CD8-positive, alpha-beta T cell (primary cell): ENCODE measurements at places on chromosomes 11 and 22.
A peak's percentile ranks its signal among the peaks of the same experiment; 100 is the strongest.

DNA sequence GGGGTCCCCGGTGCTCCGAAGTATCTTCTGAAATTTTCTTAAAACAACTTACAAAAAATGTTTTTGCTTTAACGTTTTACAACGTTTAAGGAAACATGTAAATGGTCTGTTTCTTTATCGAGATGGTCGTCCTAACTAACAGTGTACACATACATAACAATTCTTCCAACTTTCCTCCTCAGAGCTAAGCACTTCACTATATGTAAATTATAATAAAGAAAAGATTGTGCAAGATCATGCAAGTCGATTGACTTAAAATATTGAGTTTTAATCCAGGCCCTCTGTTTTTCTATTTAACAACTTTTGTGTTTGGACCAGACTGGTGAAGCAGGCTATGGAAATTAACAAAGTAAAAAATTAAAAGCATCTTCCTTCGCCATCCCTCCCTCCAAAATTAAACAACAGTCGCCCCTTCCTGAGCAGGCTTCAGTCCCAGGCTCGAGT lies 4.9 kb downstream of the ALX4 start:
- no peak for DNase-seq

- DNase-seq = no peak
These were observed 3.9 kb upstream of the SCN2B start for GRCh38 chr11:118180300-118180703.

GRCh38 chr11:64086258-64087123 lies 50.8 kb downstream of the FLRT1 start:
- no peak for DNase-seq

DNA sequence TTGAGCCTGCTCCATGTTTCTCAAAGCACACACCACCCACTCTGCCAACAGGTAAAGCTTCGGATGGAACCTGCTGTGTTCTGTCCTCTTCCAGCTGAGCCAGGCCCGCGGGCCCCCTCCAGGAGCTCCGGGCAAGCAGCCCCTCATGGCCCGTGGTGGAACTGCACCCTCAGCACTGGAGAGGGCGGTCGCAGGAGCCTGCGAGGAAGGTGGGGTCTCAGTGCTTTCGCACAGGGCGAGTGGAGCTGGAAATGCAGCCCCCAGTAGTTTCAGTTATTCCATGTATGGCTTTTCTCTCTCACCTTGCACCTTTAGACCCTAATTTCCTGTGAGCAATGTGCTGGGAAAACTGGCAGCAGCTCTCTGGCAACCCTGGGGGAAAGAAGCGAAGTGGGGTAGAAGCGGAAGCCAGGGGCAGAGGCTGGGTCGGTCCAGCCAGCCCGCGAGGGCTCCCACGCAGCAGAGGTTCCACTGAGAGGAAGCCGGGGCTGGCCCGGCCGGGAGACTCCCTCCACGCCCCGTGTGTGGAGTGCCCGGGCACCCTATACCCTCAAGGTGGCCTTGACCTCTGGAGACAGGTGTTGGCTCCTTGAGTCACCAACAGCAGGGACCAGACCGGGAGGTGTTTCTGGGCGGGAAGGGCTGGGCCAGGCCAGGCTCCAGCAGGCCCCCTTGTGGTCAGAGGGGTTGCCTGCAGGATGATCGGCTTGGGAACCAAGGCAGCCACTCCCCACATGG lies 119.9 kb upstream of the TMEM45B start:
- DNase-seq = peak; percentile 58

- peak; percentile 37 for DNase-seq
These were observed 81.0 kb downstream of the ETS1 start for GRCh38 chr11:128506356-128506755.

DNA sequence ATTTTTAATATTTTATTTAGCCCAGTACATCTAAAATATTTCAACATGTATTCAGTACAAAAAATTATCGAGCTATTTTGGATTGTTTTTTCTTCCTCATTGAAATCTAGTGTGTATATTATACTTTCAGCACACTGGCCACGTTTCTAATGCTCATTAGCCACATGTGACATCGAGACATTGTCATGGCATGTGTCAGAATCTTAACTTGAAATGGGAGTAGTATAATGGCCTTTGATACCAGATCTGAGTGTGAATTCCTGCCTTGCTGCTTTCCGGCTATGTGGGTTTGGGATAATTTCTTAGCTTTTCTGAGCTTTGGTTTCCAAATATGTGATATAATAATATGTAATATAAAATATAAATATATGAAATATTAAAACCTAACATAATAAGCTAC lies 54.3 kb downstream of the BCL2L13 start:
- no peak for DNase-seq

- no peak for DNase-seq
These were observed 64.6 kb downstream of the CDKN1C start for GRCh38 chr11:2820976-2821375.

GRCh38 chr11:126949066-126949891 lies 51.3 kb downstream of the KIRREL3 start:
- DNase-seq = no peak

- no peak for DNase-seq
These were observed 37.8 kb downstream of the SCN3B start for GRCh38 chr11:123616505-123617198.

DNA sequence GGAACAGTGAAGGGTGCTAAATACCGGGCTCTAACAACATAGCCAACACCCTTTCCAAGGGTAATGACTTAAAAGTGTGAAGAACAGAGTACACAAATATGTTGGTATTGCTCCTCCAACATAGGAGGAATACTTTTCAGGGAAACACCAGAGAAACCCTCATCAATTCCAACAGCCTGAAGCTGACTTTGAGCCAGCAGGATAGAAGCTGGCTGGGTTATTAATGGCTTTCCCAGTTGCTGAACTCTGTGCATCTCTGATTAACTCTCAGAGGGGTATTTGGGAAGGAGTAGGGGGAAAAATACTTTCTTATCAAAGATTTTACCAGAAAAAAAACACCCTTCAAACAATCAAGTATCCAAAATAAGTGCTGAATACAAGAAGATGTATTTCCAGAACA lies 95.6 kb downstream of the AMBRA1 start:
- no peak for DNase-seq

- DNase-seq = no peak
These were observed 7.6 kb downstream of the VPS26B start for GRCh38 chr11:134231958-134232659.

DNA sequence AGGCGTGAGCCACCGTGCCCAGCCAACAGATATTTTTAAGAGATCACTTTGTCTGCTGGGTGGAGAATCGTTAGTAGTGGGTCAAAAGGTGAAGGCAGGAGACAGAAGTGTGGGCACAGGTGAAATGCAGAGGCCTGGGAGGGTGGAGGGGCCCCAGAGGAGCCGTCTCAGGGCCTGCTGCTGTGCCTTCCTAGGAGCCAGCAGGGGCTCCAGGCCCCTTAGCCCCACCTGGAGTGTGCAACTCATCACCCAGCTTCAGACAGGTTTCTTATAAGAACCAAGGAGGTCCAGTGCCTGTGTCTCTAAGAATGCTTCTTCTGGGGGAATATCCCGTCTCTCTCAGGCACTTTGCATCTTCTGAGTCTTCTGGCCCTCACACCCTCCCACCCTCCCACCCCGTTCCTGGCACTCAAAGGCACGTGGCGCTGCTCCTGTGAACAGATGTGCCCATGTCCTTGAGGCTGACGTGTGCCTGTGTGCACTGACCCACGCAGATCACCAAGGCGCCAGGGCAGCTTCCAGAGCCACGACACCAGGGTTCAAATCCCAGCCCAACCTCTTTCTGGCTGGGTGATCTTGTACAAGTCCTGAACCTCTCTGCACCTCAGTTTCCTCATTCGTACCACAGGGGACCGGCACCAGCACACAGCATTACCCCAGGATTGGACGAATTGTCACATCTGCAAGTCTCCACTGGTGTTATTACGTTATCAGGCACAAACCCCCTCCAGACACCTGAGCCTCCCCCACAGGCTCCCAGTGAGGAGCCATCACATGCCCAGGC lies 3.4 kb downstream of the ARSA start:
- no peak for DNase-seq

DNA sequence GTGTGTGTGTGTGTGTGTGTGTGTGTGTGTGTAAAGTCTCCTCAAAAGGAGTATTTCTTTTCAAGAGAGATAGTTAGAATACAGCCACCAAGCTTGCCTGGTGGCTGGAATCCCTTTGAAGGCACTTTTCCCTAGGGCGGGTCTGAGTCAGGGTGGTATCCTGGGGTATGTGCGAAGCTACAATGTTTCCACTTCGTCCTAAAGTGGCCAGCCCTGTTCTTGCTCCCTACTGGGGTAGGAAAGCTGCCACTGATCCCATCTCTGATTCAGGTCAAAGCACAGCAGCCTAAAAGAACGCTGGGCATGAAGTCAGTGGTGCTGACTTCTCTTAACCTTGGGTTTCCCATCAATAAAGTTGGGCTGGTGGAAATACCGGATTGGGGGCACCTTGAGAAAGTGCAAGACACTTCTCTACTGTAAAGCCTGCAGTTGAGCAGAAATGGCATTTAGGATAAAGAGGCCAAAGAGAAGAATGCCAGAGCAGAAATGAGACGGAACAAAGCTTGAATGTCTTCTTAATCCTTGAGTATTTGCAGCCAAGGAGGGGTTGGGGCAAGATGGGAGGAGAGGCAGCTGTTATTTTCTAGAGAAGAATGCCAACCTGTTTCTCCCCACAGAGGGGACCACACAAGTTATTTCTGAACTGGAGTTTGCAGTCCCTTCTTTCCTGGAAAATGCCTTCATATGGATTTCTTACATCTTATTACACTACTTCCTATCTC lies 35.3 kb downstream of the ZNRF3 start:
- DNase-seq = no peak

DNA sequence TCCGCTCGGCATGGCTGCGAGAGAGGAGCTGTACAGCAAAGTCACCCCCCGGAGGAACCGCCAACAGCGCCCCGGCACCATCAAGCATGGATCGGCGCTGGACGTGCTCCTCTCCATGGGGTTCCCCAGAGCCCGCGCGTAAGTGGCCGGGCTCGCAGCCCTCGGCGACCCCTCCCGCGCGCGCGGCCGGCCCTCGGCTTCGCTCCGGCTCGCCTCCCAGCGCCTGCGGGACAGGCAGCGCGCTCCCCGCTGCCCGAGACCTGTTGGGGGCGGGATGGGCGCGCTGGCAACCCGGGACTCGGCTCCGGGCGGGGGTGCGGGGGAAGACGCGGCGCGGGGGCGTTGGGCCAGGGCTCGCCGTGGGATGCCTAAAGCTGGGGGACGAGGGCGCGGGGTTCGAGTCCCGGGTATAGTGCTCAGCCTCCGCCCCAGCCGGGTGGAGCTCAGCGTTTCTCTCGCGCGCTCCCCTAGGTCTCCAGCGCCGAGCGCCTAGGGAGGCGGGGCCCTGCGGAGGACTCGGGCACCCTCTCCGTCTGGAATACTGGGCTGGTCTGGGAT lies 630 bp downstream of the UBASH3B start:
- DNase-seq = peak; percentile 49

DNA sequence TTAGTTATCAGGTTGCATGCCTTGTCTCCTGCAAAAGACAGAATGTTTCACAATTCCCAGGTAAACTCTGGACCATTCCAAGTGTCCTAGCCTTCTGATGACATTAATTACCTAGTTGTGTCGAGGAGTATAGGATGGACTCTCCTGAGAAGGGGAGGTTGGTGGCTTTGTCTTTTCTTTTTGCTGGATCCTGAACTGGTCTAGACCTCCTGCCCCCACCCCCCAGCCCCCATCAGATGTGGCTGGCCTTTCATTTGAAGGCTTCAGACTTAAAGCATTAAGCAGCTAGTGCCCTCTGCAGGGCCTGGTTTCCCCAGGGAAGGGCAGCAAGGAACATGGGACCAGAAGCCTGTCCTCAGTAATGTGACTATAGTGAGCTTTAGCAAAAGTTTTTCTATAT lies 9.7 kb downstream of the MCAM start:
- no peak for DNase-seq

- DNase-seq = no peak
These were observed 91.4 kb upstream of the APOA1 start for GRCh38 chr11:116928845-116929244.

GRCh38 chr11:15145615-15146014 lies 30.9 kb downstream of the INSC start:
- no peak for DNase-seq

DNA sequence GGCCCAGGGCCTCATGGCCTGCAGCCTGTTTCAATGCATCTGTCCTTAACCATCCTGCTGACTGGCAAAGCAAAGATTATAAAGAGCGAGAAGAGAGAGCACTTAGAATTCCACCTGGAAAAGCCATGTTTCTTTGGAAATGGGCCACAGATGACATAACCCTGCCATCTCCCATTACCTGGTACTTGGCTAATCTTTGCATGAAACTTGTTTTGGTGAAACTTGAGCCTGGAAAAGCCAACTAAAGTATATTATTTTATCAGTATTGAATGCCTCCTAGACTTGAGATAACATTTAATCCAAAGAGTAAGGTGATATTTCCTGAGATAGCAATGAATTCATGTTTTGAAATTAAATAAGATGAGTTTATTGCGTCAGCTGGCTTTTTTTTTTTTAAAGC lies 72.6 kb downstream of the NAV2 start:
- DNase-seq = no peak

GRCh38 chr11:40054631-40055030 lies 1404.8 kb downstream of the LRRC4C start:
- no peak for DNase-seq

GRCh38 chr11:78038697-78039313 lies 15.7 kb upstream of the KCTD14 start:
- no peak for DNase-seq

- no peak for DNase-seq
These were observed 249.1 kb downstream of the CTTN start for GRCh38 chr11:70647188-70648166.

GRCh38 chr22:19576460-19577421 lies 52.5 kb upstream of the CLDN5 start:
- no peak for DNase-seq

- no peak for DNase-seq
These were observed 47.6 kb downstream of the ELFN2 start for GRCh38 chr22:37379722-37380121.

DNA sequence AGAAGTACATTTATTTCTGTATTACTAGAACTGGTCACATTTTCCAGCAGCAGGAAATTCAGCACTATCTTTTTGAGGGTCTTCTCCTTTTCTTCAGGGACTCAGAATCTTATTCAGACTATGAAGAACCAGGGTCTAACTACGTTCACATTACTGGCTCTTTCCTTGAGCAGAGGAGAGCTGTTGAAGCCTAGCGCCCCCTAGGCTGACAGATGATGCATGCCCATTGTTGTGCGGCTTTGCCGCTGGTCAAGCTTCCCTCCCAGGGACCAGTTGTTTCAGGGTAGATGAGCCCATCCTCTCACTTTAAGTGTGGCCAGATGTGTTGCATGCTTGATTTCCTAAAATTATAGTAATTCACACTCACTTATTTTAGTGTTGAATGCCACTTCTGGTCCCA lies 168.2 kb upstream of the PDGFD start:
- DNase-seq = peak; percentile 3

- DNase-seq = no peak
These were observed 119.1 kb downstream of the CHST1 start for GRCh38 chr11:45546366-45546765.

DNA sequence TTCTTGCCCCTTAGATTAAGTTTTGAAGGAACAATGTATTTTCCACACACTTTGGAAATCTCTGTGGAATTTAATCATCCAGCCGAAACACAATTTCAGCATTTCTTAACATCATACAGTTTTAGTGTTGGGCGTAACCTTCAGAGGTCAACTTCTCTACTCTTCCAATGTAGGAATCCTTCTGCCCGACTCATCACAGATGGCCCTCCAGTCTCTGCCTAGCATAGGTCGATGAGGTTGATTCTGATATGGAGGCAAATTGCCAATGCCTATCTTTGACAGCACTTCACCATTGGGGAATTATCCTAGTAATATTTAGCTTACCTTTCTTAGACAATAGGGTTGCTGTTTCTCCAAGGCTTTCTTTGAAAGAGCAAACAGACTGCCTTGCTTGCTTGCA lies 175.7 kb upstream of the TTC12 start:
- no peak for DNase-seq

GRCh38 chr11:15770798-15771414 lies 585.4 kb downstream of the SOX6 start:
- no peak for DNase-seq
